Bladder microvascular endothelial cell (primary cell): ENCODE measurements at places on chromosomes 11 and 22. TPM values are rescaled to one million over a fixed set of nuclear protein-coding genes. Genes with fewer than 3 reads are reported as not detected.

Gene LYVE1
- total RNA-seq, result 1.4 and 15.5 TPM in 2 replicates

Gene ACAD8
- 19.4 and 23.9 TPM in 2 replicates for total RNA-seq

Gene SAA4
- total RNA-seq, result not detected in 2 replicates

Gene TRIM29
- 0.06 TPM in 1 of 2 replicates, not detected in the other for total RNA-seq

Gene GNG3
- total RNA-seq, result not detected in 2 replicates

Gene FOLH1
- total RNA-seq, result 0.16 and 0.57 TPM in 2 replicates

Gene SPI1
- total RNA-seq, result not detected in 2 replicates

Gene CREBZF
- 26.9 and 40.5 TPM in 2 replicates for total RNA-seq

Gene CYP2D6
- total RNA-seq, result 0.16 and 0.50 TPM in 2 replicates

Gene TREH
- total RNA-seq, result not detected in 2 replicates

Gene ABTB2
- total RNA-seq, result 0.49 and 0.57 TPM in 2 replicates

Gene OR52I2
- not detected in 2 replicates for total RNA-seq

Gene ART1
- not detected in 2 replicates for total RNA-seq

Gene TRIM51
- total RNA-seq, result not detected in 2 replicates

Gene CASP12
- 3.7 and 7.4 TPM in 2 replicates for total RNA-seq

Gene FLRT1
- total RNA-seq, result not detected in 2 replicates

Gene OR51L1
- total RNA-seq, result not detected in 2 replicates

Gene MOGAT2
- not detected in 2 replicates for total RNA-seq

Gene ZNF214
- 0.65 and 1.8 TPM in 2 replicates for total RNA-seq

Gene ANO9
- 0.32 and 5.7 TPM in 2 replicates for total RNA-seq

Gene AGBL2
- 0.31 and 0.32 TPM in 2 replicates for total RNA-seq

Gene OR52A1
- not detected in 2 replicates for total RNA-seq

Gene RAG2
- total RNA-seq, result not detected in 2 replicates

Gene DLG2
- total RNA-seq, result 0.49 and 0.76 TPM in 2 replicates

Gene LGALS1
- 4,257 and 8,992 TPM in 2 replicates for total RNA-seq

Gene APOA4
- not detected in 2 replicates for total RNA-seq

Gene P2RY2
- 0.97 and 4.8 TPM in 2 replicates for total RNA-seq

Gene OR6T1
- not detected in 2 replicates for total RNA-seq

Gene HORMAD2
- total RNA-seq, result not detected in 2 replicates
